Fibroblast of lung (primary cell): ENCODE measurements at places on chromosomes 2 and 18. TPM values are rescaled to one million over a fixed set of nuclear protein-coding genes. Genes with fewer than 3 reads are reported as not detected.

The TM4SF20 gene
- not detected in 2 replicates for total RNA-seq

The ALK gene
- total RNA-seq, result under 0.01 TPM in 2 replicates

The RUFY4 gene
- not detected in 2 replicates for total RNA-seq

The KCNS3 gene
- total RNA-seq, result 1.3 and 6.3 TPM in 2 replicates
